ENCODE measurements at places on chromosomes 3 and 15. TPM values are rescaled to one million over a fixed set of nuclear protein-coding genes. Genes with fewer than 3 reads are reported as not detected.

- no peak for DNase-seq
- no peak overlapping the region for H3K27ac ChIP-seq
- no peaks in the 10 kb centered on the region for H3K36me3 ChIP-seq
- H3K4me1 ChIP-seq, result no peaks in the 10 kb centered on the region
- no peak overlapping the region for H3K4me3 ChIP-seq
Observed at GRCh38 chr15:74293021-74293810, 57.1 kb downstream of the CCDC33 start.

DNA sequence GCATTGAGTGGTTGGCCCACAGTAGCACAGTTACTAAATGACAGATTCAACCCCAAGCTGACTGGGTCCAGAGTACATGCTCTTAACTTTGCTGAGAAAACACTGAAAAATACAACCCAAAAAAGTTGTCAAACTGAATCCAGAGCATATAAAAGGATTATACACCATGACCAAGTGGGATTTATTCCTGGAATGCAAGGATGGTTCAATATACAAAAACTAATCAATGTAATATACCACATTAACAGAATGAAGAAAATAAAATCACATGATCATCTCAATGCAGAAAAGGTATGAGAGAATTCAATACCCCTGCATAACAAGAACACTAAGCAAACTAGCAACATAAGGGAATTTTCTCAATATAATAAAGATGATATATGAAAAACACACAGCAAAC is 98.5 kb downstream of the STAG1 start:
- H3K4me3 ChIP-seq, result no peak overlapping the region
- H3K27ac ChIP-seq, result no peak overlapping the region
- no peaks in the 10 kb centered on the region for H3K27me3 ChIP-seq
- H3K36me3 ChIP-seq, result no peaks in the 10 kb centered on the region
- DNase-seq, result no peak

DNA sequence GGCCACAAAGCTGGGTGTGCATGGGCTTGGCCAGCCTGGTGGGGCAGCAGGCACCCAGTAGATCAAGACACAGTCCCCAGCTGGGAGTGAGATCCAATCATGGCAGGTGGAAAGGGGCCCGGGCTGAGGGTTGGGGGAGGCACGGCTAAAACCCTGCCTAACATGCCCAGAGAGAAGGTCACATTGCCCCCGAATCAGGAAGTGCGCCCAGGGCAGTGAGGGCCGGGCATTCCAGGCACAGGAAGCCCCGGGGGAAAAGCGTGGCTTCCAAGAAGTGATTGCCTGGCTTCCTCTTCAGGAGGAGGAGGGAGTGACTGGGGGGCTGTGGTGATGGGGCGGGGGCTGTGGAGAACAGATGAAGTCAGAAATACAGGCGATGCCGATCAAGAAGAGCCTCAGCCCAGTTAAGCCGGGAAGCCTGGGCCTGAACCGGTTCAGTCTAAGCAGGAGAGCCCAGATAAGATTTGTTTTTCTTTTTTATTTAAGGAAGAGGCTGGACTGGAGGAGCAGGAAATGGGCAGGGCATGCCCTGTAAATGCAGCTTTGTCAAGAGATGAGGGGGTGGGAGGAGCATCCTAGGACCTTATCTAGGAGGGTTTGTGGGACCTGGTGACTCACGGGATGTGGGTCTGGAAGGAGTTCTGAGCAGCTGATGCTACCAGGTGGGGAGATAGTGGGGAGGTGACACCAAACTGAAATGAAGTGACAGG is 83.9 kb downstream of the CHSY1 start:
- peaks cover 3% of the 10 kb centered on the region for H3K4me1 ChIP-seq
- H3K4me3 ChIP-seq, result no peak overlapping the region
- peak; percentile 93 for DNase-seq
- H3K36me3 ChIP-seq, result no peaks in the 10 kb centered on the region
- H3K27ac ChIP-seq, result peak overlapping the region; percentile 86

- H3K27me3 ChIP-seq, result no peaks in the 10 kb centered on the region
- no peak for DNase-seq
- H3K27ac ChIP-seq, result no peak overlapping the region
- no peaks in the 10 kb centered on the region for H3K4me1 ChIP-seq
- H3K4me3 ChIP-seq, result no peak overlapping the region
- no peaks in the 10 kb centered on the region for H3K36me3 ChIP-seq
Observed at GRCh38 chr3:193375614-193376013, 2.9 kb downstream of the ATP13A5 start.

GRCh38 chr3:81199587-81199986 is 561.9 kb downstream of the GBE1 start:
- DNase-seq, result no peak
- no peak overlapping the region for H3K4me3 ChIP-seq
- no peak overlapping the region for H3K27ac ChIP-seq
- no peaks in the 10 kb centered on the region for H3K36me3 ChIP-seq
- no peaks in the 10 kb centered on the region for H3K27me3 ChIP-seq

- H3K27me3 ChIP-seq, result no peaks in the 10 kb centered on the region
- no peak for DNase-seq
- no peaks in the 10 kb centered on the region for H3K4me1 ChIP-seq
Observed at GRCh38 chr15:90690585-90690984, 26.6 kb upstream of the BLM start.

DNA sequence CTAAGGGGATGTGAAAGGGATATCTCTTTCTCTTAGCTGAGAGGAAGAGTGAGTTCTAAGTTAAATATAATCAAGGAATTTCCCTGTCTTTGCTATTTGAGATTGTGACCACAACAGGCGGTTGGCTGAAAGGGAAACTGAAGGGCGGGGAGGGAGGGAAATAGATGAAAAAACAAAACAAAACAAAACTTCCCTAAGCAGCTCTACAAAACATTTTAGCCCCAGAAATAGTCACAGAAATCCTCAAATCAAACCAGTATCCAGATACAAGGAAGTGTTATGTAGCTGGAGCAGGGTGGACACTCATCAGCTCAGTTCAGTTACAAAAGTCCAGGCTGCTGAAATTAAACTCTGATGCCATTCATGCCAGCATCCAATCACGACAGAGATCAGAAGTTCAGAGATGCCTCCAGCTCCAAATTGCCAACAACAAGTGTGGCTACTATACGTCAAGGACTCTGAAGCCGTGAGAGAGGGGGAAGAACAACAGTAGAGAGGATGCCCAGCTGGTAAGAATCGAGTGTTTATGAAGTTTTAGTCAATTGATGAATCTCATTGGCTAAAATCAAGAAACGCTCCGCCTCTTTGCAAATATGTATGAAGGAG is 319 bp upstream of the TP63 start:
- H3K27me3 ChIP-seq, result no peaks in the 10 kb centered on the region
- H3K27ac ChIP-seq, result no peak overlapping the region
- no peak overlapping the region for H3K4me3 ChIP-seq

DNA sequence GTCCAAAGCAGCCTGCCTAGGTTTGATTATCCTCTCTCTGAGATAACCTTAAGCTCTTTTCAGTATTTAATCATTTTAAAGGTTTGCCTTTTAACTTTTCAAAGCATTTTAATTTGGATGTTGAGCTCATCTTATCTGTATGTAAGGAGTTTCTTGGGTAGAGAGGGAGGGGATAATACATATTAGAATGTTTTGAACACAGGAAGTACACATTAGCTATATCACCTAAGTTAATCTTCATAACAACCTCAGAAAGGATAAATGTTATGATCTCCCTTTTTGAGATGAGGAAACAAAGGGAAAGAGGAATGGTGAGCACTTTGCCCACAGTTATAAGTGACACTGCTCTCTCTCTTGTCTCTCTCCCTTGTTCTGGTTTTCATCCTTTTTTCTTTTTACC is 2.2 kb upstream of the CD47 start:
- no peak overlapping the region for H3K4me3 ChIP-seq
- no peaks in the 10 kb centered on the region for H3K4me1 ChIP-seq
- H3K27ac ChIP-seq, result no peak overlapping the region
- DNase-seq, result no peak
- no peaks in the 10 kb centered on the region for H3K27me3 ChIP-seq
- H3K36me3 ChIP-seq, result no peaks in the 10 kb centered on the region

DNA sequence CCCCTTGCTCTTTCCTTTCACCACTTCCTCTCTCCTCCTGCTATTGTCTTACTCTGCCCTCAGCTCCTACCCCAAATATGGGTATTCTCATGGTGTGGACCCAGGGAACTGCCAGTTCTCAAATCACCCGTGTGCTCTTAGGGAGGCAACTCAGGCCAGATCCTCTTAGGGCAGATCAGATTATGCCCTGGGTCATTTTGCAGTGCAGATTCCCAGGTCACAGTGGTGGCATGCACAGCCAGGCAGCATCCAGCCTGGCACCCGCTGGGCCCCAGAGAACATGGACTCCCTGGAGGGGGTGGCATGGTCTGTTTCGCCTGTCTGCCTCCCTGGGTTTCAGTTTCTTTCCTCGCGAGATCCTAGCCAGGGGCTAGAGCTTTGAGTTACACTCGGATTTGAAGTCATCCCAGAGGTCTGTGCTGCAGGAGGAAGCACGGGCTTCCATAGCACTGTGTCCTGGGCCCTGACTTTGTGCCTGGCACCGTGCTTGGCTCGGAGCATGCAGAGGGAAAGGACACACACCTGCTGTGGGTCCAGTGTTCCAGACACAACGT is 96.1 kb downstream of the TOP2B start:
- H3K27me3 ChIP-seq, result no peaks in the 10 kb centered on the region
- H3K4me1 ChIP-seq, result no peaks in the 10 kb centered on the region
- no peak for DNase-seq
- H3K36me3 ChIP-seq, result no peaks in the 10 kb centered on the region

DNA sequence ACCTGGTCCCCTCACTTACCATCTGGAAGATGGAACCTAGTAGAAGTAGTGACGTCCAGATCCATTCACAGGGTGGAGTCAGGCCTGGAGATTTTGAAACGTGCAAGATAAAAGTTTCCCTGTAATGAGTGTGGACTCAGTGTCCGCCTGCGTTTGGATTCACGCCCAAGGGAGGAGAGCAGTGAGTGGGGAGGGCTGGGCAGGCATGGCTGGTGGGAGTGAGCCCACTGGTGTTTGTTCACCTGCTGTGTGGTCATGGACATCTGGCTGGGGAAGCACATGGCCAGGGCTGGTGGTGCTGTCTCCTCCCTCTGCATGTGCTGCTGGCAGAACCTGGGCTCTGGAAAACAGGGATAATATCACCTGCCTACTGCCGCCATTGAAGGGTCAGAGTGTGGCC is 37.0 kb downstream of the RLBP1 start:
- DNase-seq, result no peak
- H3K4me1 ChIP-seq, result no peaks in the 10 kb centered on the region
- no peak overlapping the region for H3K27ac ChIP-seq
- H3K36me3 ChIP-seq, result peaks cover 16% of the 10 kb centered on the region
- no peaks in the 10 kb centered on the region for H3K27me3 ChIP-seq
- no peak overlapping the region for H3K4me3 ChIP-seq

DNA sequence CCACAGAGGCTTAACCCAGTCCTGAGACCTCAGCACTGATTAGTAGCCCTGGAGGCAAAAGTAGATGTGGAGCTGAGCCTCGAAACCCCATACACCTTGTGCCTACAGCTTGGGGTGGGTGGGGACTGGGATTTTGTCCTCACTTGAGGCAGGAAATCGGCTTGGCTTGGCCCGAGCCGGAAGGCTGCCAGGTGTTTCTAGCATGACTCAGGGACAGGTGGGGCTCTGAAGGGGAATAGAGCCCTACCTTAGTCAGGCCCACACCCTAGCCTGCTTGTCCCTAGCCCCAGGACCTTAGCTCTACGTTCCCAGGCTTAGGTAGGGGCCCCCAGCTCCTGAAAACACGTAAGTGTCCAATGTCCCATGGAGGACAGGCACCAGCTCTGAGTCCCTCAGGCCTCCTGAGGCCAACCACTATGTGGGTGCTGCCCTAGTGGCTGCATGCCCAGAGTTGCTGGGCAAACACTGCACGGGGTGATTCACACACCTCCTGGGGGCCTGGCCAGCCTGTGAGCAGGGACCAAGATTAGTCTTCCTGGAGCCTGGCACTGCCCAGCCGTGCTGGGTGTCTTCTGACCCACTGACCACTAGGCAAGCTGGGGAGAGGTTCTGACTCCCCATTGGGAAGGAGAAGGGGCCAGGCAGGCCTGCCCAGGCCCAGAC is 3.1 kb downstream of the MST1R start:
- DNase-seq, result peak; percentile 91
- H3K27ac ChIP-seq, result no peak overlapping the region
- H3K36me3 ChIP-seq, result no peaks in the 10 kb centered on the region
- H3K4me1 ChIP-seq, result peaks cover 3% of the 10 kb centered on the region

GRCh38 chr3:172709774-172710663 is 848 bp downstream of the NCEH1 start:
- peak; percentile 65 for DNase-seq
- no peaks in the 10 kb centered on the region for H3K27me3 ChIP-seq
- peaks cover 2% of the 10 kb centered on the region for H3K4me1 ChIP-seq
- H3K4me3 ChIP-seq, result peak overlapping the region; percentile 75

DNA sequence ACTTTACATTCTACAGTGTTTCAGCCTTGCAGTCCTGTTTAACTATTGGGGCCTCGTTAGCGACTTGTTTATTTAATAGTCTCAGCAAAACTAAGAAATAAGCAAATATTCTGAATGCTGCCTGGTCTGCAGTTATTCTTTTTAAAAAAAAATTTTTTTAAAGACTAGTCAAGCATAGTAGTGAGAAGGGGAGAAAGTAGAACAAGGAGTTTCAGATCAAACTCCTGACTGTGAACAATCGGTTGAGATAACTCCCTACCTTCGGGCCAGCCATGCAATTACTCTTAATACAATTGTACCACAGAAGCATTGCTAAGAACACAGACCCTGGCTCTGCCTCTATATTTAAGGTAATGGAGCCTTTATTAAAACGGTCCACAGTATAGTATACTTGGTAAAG is 5.8 kb upstream of the DUT start:
- no peaks in the 10 kb centered on the region for H3K36me3 ChIP-seq
- no peak overlapping the region for H3K4me3 ChIP-seq
- H3K27ac ChIP-seq, result no peak overlapping the region
- H3K4me1 ChIP-seq, result no peaks in the 10 kb centered on the region
- no peaks in the 10 kb centered on the region for H3K27me3 ChIP-seq

DNA sequence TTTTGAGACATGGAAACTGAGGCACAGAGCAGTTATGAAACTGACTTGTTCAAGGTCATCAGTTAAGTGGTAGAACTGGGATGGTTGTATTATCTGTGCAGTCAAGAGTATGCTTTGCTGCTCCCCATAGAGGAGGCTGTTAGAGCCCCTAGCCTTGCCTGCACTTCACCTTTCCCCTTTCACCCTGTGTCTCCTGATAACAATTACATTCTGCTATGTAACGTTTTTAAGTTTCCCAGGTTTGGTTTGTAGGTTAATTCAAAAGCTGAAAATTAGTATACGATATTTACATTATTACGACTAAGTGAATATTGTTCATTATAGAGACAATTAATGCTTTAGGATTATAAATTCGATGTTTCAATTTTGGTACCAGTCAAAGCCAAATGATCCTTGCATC is 89.9 kb downstream of the ECT2 start:
- no peak for DNase-seq
- no peak overlapping the region for H3K4me3 ChIP-seq
- no peaks in the 10 kb centered on the region for H3K4me1 ChIP-seq
- no peaks in the 10 kb centered on the region for H3K27me3 ChIP-seq

DNA sequence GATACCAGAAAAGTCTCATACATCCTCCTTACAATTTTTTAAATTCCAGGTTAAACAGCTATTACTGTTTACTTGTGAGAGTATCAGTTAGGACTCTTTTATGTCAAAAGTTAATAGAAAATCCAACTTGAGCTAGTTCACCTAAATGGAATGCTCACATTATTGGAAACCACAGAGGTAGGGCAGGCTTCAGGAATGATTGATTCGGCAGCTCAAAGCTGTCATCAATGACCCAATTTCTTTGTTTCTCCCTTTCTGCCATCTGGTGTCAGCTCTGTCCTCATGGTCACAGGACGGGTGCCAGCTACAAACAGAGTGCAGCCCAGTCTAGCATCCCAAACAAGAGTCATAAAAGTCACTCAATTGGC is 32.2 kb downstream of the CFAP20DC start:
- DNase-seq, result no peak
- no peaks in the 10 kb centered on the region for H3K27me3 ChIP-seq
- H3K27ac ChIP-seq, result no peak overlapping the region

Gene MKRN3
- polyA plus RNA-seq, result 0.28 TPM

Gene WWTR1
- 115 TPM for polyA plus RNA-seq

Gene GOLGA8O
- polyA plus RNA-seq, result 1.4 TPM

Gene ATP1B3
- 94.9 TPM for polyA plus RNA-seq

Gene TMEM158
- polyA plus RNA-seq, result not detected

Data from aorta (tissue), 5 donors.